ENCODE measurements at places on chromosomes 1 and 21.

- no peak for DNase-seq
Observed at GRCh38 chr1:78061825-78062523, 16.2 kb downstream of the GIPC2 start.

GRCh38 chr1:22831729-22832413 lies 121.2 kb downstream of the EPHB2 start:
- DNase-seq, result no peak

GRCh38 chr1:172939475-172939874 lies 111.3 kb downstream of the TNFSF18 start:
- no peak for DNase-seq

DNA sequence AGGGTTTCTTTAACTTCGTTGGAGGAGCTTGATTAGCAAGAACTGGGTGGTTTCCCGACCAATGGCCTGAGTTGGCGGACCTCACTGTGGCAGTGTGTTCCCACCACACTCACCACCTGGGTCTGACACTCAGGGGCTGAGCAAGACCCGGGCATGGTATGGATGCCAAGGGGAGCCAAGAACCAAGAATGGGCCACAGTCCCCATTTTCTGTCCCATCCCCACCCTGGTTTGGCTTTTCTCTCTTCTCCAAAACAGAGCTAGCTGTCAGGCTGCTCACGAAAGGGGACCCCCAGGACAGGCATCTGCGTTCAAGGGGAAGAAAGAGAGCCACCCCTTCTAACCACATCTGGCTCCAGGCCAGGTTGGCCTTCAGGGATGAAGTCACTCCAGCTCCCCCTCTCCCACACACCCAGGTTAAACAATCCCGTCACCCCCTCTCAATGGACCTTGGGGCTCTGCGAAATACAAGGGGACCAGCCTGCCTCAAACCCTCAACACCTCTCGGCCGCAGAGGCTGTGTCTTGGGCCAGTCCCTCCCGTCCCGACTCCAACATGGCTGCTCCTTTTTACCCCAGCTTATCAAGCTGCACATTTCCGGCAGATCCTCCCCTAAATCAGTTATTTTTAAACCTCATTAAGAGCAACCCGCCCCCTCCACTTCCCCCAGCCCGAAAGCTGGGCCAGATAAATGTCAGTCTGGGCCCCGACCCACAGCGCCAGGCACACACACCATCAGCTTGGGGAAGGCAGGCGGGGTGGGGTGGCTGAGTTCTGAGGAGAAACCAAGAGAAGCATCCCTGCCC lies 3.4 kb downstream of the TAGLN2 start:
- DNase-seq, result no peak

DNA sequence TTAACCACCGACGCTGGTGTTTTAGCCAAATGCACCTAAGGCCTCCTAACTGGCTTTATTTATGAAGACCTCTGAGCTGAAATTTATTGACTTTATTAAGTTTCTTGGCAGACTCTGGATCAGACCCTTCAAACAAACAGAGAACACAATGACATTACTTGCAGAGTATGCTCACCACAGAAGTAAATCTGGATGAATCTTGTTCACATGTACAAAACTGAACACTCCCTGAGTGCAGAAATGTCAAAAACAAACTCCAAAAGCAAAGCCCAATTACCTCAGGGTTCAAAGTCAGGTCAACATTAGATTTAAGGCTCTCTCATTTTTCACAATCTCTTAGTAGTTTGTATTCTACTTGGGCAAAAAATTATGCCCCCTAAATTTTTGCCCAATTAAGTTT lies 218.6 kb downstream of the SLC45A1 start:
- no peak for DNase-seq

GRCh38 chr1:52305417-52306226 lies 60.4 kb downstream of the CC2D1B start:
- no peak for DNase-seq

DNA sequence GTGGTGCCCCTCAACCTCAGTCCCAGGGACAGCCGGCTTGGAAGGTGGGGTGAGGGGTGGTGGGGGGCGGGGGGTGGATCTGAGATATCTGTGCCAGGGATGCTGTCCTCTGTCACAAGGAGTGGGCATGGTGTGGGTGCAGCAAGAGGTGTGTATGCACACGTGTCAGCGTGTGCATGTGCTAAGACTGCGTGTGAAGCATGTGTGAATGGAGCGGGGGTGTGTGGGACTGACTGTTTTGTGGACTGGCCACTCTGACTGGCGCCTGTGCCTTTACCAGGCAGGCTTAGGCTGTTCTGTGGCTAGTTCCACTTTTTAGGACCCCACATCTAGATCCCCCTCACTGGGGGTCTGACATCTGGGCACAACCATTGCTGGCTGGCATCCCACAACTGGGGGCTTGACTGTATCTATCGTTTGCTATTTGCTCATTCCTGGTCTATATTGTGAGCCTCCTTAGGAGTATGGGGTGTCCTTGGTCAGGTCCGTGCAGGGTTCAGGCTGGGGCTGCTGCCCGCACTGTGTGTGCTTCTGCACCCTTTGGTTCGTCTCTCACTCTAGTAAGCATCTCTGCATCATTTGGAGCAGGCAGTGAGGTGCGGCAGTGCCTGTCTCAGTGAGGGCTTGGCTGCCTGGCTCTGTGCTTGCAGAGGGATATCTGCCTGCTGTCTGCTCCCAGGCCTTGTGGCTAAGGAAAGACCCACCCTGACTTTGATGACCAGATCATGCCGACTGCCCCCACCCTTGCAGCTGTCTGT lies 1.9 kb downstream of the AMPD2 start:
- DNase-seq, result no peak

All from skin of body (tissue), 3 donors.